ENCODE measurements at places on chromosomes 13 and 19. TPM values are rescaled to one million over a fixed set of nuclear protein-coding genes. Genes with fewer than 3 reads are reported as not detected.

Gene SLC25A41
- total RNA-seq, result not detected

Gene TMEM38A
- total RNA-seq, result 2.9 TPM

Gene ACTMAP
- 2.0 TPM for total RNA-seq

Gene KIR2DL4
- total RNA-seq, result not detected

Gene SRRM5
- 0.11 TPM for total RNA-seq

Gene MYH14
- total RNA-seq, result not detected

Gene STAP2
- 2.9 TPM for total RNA-seq

Gene DACH1
- not detected for total RNA-seq

Gene TUBB4A
- total RNA-seq, result not detected

Gene TICAM1
- 2.9 TPM for total RNA-seq

Gene ZNF91
- total RNA-seq, result 15.7 TPM

DNA sequence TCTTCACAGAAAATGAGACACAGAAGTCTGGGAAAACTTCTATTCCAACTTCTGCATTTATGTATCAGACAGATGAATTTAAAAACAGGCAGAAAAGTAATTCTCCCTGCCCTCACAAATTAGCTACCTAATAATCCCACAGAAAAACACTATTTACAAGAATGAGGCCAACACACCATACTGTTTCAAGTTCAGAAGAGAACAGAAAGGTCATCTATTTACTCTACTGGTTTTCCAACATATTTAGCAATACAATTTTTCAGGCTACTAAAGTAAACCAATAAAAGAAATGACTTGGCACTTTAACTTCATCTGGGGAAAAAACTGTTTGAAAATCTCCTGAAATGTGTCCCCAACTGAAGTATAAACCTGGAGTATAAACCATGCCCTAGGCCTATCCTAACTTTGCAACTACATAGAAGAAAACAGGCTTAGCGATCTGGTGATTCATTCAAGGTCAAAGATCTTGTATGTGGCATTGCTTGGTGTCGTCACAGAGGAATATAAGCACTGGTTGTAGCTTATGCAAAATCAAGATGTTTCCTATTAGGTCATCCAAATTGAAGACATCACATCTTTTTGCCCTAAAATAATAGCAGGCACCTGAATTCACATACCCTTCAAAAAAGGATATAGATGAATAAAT is 20.1 kb upstream of the EBPL start:
- peak; percentile 76 for DNase-seq

DNA sequence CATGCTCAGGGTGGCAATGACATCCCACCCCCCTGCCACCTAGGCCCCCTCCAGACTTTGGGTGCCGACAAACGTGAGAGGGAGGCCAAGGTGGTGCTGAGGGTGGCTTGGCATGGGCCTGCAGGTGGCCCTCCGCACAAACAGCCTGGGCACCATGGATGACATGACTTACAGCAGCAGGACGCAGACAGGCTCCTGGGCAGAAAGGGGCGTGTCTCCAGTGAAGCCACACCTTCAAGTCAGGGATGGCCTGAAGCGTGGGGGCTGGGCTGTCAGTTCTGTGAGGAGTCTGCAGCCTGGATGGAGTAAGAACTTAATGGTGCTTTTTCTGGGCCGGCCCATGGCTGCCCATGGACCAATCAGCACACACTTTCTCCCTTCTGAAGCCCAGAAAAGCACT is 25.3 kb downstream of the POMP start:
- DNase-seq, result no peak

DNA sequence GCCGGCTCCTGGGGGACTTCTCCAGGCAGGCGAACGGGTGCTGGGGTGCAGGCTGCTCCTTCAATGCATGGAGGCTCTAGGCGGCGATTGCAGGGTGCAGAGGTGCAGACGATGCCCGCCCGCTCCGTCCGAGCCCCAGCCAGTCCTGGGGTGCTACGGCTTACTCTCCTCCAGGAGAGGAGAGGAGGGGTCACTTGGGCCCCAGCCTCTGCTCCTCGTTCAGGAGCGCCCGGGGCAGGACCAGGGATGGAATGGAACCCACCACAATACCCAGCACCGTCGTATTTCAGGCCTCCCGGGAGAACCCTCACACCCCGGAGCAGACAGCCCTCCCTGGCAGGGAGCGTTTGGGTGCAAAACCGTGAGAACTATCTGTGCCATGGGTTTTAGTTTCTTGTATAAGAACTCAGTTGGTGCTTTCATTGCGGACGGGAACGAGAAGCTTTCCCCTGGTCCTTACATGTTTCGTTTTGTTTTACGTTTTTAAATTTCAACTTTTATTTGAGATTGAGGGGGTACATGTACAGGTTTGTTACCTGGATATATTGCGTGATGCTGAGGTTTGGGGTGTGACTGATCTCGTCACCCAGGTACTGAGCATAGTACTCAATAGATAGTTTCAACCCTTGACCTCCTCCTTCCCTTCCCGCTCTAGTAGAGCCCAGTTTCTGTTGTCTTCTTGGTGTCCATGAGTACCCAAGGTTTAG is 46.8 kb downstream of the ARHGEF18 start:
- DNase-seq, result no peak

DNA sequence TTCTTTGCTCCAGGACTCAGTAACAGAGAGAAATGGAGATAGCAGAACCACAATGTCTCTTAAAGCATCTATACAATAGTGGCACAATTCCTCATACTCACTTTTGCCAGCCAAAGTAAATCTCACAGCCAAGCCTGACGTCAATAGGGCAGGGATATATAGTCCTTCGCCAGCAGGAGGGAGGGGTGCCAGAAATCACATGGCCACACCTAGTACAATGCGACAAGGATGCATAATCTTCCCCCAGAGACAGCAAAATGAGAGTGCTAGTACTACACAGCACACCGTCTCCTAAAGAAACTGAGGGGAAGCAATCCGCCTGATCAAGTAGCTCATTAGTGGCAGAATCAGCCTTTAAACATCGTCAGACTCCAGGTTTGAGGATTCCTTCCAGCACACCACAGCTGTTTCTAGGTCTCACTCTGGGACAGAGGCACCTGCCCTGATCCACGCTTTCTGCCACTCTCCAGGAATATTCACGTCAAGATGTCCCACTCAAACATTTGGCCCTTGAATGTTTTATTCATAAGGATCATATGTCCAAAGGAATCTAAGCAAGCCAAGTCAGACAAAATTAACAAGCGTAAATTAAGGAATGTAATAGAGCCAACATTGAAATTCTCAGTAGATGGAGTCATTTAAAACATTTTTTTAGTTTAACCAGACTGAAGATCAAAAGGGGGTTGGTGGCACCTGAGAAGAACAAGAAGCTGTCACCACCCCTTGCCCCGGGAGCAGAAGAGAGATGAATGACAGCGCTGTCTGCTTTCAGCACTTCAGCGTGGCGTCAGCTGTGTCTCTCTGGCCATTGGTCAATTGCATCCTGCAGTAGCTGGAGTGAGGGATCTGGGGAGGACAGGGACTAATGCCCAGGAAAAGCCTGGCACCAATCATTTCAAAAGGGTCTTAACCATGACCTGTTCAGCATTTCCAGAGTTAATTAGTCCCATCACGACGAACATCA is 63.5 kb upstream of the SERP2 start:
- DNase-seq, result no peak

GRCh38 chr13:48576448-48577010 is 43.6 kb upstream of the RCBTB2 start:
- DNase-seq, result no peak

DNA sequence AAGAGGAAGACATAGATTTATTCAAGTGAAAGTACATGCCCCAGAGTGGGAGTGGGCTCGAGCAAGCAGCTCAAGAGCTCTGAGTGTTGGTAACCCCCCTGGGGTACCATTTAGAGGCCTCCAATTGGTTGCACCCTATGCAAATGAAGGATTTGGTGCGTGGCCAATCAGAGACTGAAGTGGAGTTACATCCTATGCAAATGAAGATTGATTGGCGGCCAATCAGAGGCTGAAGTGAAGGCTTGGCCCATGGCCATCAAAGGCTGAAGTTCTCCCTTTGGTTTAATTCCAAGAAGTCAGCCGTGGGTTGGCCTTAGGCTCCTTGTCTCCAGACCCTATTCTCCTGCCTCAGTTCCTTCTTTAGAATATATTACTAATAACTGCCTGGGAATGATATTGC is 12.9 kb upstream of the IGFL1 start:
- DNase-seq, result no peak

GRCh38 chr13:27199696-27200095 is 28.1 kb upstream of the USP12 start:
- no peak for DNase-seq

- DNase-seq, result peak; percentile 7
Measured at GRCh38 chr19:39696387-39696786, 7.9 kb upstream of the LGALS14 start.

GRCh38 chr13:98889419-98890085 is 88.3 kb downstream of the DOCK9 start:
- DNase-seq, result no peak

- no peak for DNase-seq
Measured at GRCh38 chr13:30751183-30751933, 16.0 kb downstream of the ALOX5AP start.

GRCh38 chr19:43461303-43461702 is 4.1 kb downstream of the LYPD3 start:
- no peak for DNase-seq

- no peak for DNase-seq
Measured at GRCh38 chr19:14385492-14385891, 4.2 kb downstream of the ADGRE5 start.

- no peak for DNase-seq
Measured at GRCh38 chr13:52034616-52035226, 10.2 kb downstream of the UTP14C start.
